ENCODE measurements at places on chromosomes 3 and 15.

DNA sequence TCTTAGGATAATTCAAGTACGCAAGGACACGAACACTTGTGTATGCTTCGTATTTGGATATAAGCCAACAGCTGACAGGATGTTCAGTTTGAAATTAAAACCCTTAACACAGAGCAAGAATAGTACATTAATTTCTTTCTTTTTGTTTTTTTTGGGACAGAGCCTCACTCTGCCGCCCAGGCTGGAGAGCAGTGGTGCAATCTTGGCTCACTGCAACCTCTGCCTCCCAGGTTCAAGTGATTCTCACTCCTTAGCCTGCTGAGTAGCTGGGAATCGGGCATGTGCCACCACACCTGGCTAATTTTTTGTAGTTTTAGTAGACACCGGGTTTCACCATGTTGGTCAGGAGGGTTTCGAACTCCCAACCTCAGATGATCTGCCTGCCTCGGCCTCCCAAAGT is 32.4 kb downstream of the TOMM70 start:
- no peak for DNase-seq

DNA sequence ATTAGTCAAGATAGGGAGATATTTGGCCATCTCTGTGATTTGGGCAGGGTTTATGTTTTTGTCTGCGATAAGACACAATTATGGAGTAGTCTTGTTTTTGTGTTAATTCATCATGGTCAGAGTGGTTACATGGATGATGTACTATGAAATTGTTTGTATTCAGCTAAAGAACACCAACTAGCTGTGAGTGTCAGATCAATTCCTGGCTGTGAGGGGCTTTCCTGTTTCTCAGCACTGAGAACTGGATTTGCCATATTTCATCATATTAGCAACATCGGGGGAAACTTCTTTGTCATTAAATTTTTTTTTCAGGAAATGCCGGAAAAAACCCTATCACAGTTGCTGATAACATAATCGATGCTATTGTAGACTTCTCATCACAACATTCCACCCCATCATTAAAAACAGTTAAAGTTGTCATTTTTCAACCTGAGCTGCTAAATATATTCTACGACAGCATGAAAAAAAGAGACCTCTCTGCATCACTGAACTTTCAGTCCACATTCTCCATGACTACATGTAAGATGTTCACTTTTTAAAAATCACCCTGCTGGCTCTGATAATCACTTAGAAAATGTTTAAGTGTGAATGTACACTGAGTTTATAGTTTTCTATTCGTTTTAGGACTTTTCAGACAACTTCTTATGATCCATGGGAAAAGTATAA is 49.2 kb downstream of the PARP15 start:
- no peak for DNase-seq

- DNase-seq: no peak
These were observed 18.7 kb downstream of the SLC25A20 start for GRCh38 chr3:48879994-48880377.

DNA sequence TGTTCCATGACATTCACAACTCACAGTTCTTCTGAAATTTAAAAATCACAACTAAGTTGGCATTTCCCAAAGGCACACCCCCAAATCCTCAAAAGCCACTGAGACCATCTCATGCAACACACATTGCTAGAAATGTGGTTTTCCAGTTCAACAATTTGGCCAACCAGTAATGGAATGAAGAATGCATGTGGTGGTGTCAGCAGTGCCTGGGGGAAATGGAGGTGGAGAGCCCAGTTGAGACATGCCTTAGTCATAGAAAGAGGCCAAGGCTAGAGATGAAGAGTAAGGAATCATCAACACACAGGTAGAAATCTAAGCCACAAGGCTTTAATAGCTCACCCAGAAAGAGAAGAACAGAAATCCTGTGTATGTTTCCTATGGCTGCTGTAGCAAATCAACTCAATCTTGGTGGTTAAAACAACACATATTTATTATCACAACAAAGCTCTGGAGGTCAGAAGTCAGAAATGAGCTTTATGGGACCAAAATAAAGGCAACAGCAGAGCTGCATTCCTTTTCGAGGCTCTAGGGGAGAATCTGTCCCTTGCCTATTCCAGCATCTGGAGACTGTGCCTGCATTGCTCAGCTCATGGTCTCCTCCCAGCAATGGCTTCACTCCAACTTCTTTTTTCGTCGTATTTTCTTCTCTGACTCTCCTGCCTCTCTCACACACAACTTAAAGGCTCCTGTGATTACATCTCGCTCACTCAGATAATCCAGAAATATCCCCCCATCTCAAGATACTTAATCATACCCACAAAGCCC is 54.0 kb downstream of the SNTN start:
- no peak for DNase-seq

GRCh38 chr3:191944835-191945234 is 483.9 kb downstream of the PYDC2 start:
- no peak for DNase-seq

Data from suppressor macrophage treated with lipopolysaccharide for 4 hours (primary cell).